ENCODE measurements at places on chromosomes 2 and 18. TPM values are rescaled to one million over a fixed set of nuclear protein-coding genes. Genes with fewer than 3 reads are reported as not detected.

GRCh38 chr2:110995911-110996310, 124.8 kb upstream of the BCL2L11 start:
- no peaks in the 10 kb centered on the region for H3K27me3 ChIP-seq
- H3K4me1 ChIP-seq: no peaks in the 10 kb centered on the region
- DNase-seq: no peak

GRCh38 chr2:203682688-203683130, 23.7 kb upstream of the CD28 start:
- no peaks in the 10 kb centered on the region for H3K27me3 ChIP-seq
- H3K4me3 ChIP-seq: no peak overlapping the region
- peaks cover 18% of the 10 kb centered on the region for H3K4me1 ChIP-seq
- DNase-seq: no peak
- no peaks in the 10 kb centered on the region for H3K36me3 ChIP-seq

GRCh38 chr2:150466741-150467620, 20.5 kb downstream of the RND3 start:
- H3K27ac ChIP-seq: peak overlapping the region; percentile 75
- DNase-seq: no peak
- H3K36me3 ChIP-seq: peaks cover 2% of the 10 kb centered on the region
- H3K4me3 ChIP-seq: no peak overlapping the region
- no peaks in the 10 kb centered on the region for H3K27me3 ChIP-seq
- H3K4me1 ChIP-seq: no peaks in the 10 kb centered on the region

- no peak for DNase-seq
- H3K4me1 ChIP-seq: no peaks in the 10 kb centered on the region
- H3K27ac ChIP-seq: no peak overlapping the region
- no peaks in the 10 kb centered on the region for H3K27me3 ChIP-seq
- H3K36me3 ChIP-seq: no peaks in the 10 kb centered on the region
These were observed 140.2 kb upstream of the ITGA6 start for GRCh38 chr2:172287190-172287589.

GRCh38 chr2:174350018-174350417, 15.3 kb downstream of the SP9 start:
- DNase-seq: no peak
- H3K27me3 ChIP-seq: no peaks in the 10 kb centered on the region
- no peaks in the 10 kb centered on the region for H3K4me1 ChIP-seq
- no peak overlapping the region for H3K27ac ChIP-seq
- H3K4me3 ChIP-seq: no peak overlapping the region

- no peak overlapping the region for H3K27ac ChIP-seq
- no peaks in the 10 kb centered on the region for H3K27me3 ChIP-seq
- no peaks in the 10 kb centered on the region for H3K36me3 ChIP-seq
- H3K4me1 ChIP-seq: no peaks in the 10 kb centered on the region
- H3K4me3 ChIP-seq: no peak overlapping the region
- DNase-seq: no peak
These were observed 50.3 kb downstream of the ACTR2 start for GRCh38 chr2:65277791-65278483.

DNA sequence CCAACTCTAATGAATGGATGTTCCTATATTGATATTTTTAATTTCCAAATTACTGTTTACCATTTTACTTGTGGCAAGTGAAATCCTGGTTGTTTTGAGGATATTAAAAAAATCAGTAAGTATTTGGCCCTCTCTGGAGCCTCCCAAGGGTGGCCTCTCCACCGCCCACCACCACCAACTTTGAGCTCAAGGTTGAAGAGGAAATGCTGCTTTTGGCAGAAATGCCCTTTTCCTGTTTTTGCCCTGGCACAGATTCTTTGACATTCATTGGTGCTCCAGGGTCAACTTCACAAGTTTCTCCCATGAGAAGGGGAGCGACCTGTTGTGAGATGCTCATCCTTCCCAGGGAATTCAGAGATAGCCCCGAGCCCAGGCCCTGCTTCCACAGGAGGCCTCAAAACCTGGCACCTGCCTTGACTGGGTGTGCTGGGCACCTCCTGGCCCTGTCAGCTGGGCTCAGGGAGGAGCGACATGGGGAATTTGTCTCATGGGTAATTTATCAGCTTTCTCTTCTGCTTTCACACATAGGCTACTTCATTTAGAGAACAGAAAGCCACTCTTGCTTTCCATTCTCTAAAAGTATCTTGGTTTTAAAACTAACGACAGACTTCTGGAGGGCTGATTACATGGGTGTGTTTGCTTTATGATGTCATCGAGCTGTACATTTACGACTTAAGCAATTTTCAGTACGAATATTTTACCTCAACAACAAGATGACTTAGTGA, 6.9 kb downstream of the CD8A start:
- DNase-seq: no peak
- H3K27me3 ChIP-seq: peaks cover 3% of the 10 kb centered on the region
- H3K36me3 ChIP-seq: no peaks in the 10 kb centered on the region
- H3K4me1 ChIP-seq: no peaks in the 10 kb centered on the region
- H3K27ac ChIP-seq: no peak overlapping the region
- H3K4me3 ChIP-seq: no peak overlapping the region

GRCh38 chr2:64669288-64669687, 15.6 kb upstream of the SERTAD2 start:
- H3K36me3 ChIP-seq: no peaks in the 10 kb centered on the region
- no peak overlapping the region for H3K4me3 ChIP-seq
- H3K27ac ChIP-seq: no peak overlapping the region
- DNase-seq: no peak
- H3K27me3 ChIP-seq: no peaks in the 10 kb centered on the region
- H3K4me1 ChIP-seq: no peaks in the 10 kb centered on the region

GRCh38 chr2:144114760-144115159, 405.2 kb downstream of the ZEB2 start:
- H3K36me3 ChIP-seq: no peaks in the 10 kb centered on the region
- H3K4me3 ChIP-seq: no peak overlapping the region
- H3K27ac ChIP-seq: no peak overlapping the region
- H3K27me3 ChIP-seq: no peaks in the 10 kb centered on the region
- no peaks in the 10 kb centered on the region for H3K4me1 ChIP-seq

GRCh38 chr2:241842620-241843211, 16.0 kb downstream of the PDCD1 start:
- H3K4me3 ChIP-seq: peak overlapping the region; percentile 40
- DNase-seq: peak; percentile 51
- H3K27me3 ChIP-seq: no peaks in the 10 kb centered on the region
- H3K27ac ChIP-seq: peak overlapping the region; percentile 56
- H3K36me3 ChIP-seq: no peaks in the 10 kb centered on the region

Gene KCTD1
- 47.3 TPM for total RNA-seq

DNA sequence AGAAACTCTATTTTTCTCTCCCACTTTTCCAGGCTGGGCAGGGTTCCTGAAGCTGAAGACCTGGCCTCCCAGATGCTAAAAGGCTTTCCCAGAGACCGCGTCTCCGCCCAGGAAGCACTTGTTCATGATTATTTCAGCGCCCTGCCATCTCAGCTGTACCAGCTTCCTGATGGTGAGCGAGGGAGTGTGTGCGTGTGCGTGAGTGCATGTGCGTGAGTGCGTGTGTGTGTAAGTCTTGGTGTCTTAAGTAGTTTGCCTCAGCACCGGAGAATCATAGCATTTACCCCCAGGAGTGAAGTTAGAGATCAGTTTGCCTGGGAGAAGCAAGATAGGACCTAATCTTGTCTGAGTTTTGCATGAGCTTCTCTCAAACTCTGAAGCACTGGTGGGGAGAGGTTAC, 73.7 kb downstream of the CDK15 start:
- no peaks in the 10 kb centered on the region for H3K4me1 ChIP-seq
- no peaks in the 10 kb centered on the region for H3K27me3 ChIP-seq
- no peak for DNase-seq
- no peak overlapping the region for H3K27ac ChIP-seq

DNA sequence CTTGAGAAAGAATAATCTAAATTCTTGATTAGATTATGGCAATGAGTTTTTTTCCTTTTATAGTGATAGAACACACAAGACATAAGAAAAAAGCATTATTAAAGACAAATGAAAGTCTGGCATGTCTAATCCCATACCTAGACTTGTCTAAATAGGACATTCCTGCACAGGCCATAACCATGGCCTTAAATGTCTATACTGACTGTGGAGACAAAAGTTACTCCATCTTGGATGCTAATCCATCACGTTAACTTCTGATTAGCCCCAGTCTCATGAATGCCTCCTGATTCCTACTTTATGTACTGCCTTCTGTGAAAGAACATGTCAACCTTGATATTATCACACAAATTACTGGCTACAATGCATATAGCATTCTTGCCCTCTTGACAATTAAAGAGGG, 23.6 kb downstream of the ORC2 start:
- no peaks in the 10 kb centered on the region for H3K4me1 ChIP-seq
- peaks cover 11% of the 10 kb centered on the region for H3K36me3 ChIP-seq
- H3K27ac ChIP-seq: no peak overlapping the region
- no peak overlapping the region for H3K4me3 ChIP-seq
- DNase-seq: no peak

GRCh38 chr2:53018825-53019425, 748.7 kb upstream of the CHAC2 start:
- DNase-seq: no peak
- H3K4me3 ChIP-seq: no peak overlapping the region
- H3K27ac ChIP-seq: no peak overlapping the region

- H3K27me3 ChIP-seq: no peaks in the 10 kb centered on the region
- no peaks in the 10 kb centered on the region for H3K4me1 ChIP-seq
- H3K27ac ChIP-seq: no peak overlapping the region
- H3K4me3 ChIP-seq: no peak overlapping the region
- no peaks in the 10 kb centered on the region for H3K36me3 ChIP-seq
- no peak for DNase-seq
These were observed 1621.3 kb downstream of the SUCLG1 start for GRCh38 chr2:82837588-82838304.

- H3K4me1 ChIP-seq: no peaks in the 10 kb centered on the region
- peak overlapping the region; percentile 63 for H3K27ac ChIP-seq
- DNase-seq: peak; percentile 20
- H3K36me3 ChIP-seq: no peaks in the 10 kb centered on the region
- H3K4me3 ChIP-seq: no peak overlapping the region
These were observed 21.6 kb downstream of the INPP5D start for GRCh38 chr2:233081731-233082221.

Data from breast epithelium (tissue), 4 donors.